ENCODE measurements at places on chromosomes 12 and 14.

DNA sequence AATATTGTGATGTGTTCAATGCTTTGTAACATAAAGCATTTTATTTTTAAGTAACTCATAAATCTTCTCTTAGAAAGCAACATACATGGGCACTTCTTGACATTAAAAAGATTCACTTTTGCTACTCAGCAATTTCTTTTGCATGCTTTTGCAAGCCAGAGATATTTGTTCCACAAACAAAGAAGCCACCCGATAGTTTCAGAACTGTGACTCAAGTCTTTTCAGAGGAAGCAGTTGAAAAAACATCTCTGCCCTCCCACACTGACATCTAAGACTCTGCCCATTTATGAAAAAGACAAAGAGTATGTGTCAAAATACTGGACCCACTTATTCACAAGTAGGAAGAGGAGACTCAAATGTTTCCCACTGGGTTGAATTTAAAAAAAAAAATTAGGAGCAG is 7.5 kb downstream of the APPL2 start:
- DNase-seq = peak; percentile 65

GRCh38 chr14:68964300-68965093 is 14.6 kb downstream of the ACTN1 start:
- no peak for DNase-seq

DNA sequence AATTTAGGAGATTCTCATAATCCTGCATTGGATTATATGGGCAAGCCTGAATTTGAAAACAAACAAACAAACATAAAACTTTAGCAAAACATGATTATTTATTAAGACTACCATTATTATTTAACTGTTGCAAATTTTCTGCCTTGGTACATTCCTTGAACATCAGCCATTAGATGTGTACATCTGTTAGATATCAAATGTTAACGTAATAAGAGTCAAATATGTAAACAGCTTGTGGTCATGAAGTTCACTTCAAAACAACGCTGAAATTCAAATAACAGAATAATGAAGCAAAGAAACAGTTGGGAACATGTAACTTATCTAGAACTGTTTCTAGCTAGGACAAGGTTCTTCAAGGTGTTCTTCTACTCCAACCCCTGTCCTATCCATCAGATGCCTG is 14.3 kb upstream of the TMX1 start:
- DNase-seq = no peak

DNA sequence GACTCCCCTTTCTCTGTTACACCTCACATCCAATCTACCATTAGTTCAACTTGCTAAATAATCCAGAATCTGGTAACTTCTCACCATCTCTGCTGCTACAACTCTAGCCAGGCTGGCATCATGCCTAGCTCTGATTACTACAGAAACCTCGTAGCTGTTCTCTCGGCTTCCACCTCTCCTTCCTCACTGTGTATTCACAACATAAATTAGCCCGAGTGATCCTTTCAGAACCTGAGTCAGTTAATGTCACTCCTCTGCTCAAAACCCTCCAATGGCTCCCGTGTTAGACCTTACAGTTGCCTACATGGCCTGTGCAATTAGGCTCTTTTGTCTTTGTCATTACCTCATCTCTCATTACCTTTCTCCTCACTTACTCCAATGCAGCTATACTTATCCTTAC is 139.4 kb downstream of the PDE3A start:
- no peak for DNase-seq

GRCh38 chr12:124170760-124171159 is 124.1 kb upstream of the RFLNA start:
- DNase-seq = peak; percentile 74

DNA sequence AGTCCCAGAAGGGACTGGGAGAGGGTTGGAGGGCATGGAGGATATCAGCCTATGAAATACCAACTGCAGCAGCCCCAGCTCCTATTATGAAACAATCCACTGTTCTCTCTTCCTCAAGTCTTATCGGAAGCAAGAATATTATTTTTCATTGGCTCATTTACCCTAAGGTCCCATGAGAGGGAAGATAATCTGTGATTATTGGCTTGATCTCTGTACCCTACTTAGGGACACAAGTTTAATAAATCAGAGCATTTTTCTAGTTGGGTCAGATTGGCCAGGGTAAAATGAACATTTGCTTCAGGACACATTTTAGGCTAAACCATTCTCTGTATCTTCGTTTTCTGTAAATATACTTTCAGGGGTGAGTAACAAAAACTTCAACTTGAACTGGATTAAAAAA is 43.1 kb upstream of the GNG2 start:
- no peak for DNase-seq

GRCh38 chr12:62910549-62911169 is 24.3 kb downstream of the PPM1H start:
- DNase-seq = no peak

GRCh38 chr12:89634508-89634907 is 74.1 kb downstream of the ATP2B1 start:
- no peak for DNase-seq

DNA sequence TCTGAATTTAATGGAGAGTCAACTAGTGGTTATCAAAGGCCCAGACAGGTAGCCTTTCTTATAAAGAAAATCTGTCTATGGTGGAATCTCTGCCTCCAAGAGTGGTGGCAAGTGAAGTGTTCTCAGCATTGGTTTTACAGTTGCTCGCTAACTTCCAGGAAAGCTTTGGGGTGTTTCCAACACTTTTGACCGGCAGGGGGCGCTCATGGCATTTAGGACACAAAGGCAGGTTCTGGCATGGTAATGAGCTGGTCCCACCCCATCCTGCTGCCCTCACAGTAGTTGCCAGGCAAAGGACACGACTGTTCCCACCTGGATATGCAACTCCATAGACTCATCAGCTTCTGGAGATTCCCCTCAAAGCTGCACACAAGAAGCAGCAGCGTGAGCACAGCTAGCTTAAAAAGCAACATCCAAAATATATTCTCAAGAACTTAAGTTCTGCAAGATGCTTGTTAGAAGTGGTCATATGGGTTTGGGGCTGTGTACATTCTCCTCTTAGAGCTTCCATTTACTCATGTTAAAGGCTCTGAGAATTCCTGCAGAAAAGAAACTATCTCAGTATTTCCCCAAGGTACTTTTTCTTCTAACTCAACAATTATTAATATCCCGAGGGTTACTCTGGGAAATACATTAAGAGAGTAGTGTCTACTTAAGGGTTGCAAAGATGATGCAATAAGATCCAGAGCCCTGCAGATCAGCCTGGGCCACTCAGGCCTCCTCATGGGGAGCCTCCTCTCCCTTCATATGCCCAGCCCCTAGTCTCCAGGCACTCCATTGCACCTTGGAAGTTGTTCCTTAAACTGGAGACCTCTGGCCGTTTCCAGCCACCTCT is 14.8 kb downstream of the PROX2 start:
- peak; percentile 88 for DNase-seq

DNA sequence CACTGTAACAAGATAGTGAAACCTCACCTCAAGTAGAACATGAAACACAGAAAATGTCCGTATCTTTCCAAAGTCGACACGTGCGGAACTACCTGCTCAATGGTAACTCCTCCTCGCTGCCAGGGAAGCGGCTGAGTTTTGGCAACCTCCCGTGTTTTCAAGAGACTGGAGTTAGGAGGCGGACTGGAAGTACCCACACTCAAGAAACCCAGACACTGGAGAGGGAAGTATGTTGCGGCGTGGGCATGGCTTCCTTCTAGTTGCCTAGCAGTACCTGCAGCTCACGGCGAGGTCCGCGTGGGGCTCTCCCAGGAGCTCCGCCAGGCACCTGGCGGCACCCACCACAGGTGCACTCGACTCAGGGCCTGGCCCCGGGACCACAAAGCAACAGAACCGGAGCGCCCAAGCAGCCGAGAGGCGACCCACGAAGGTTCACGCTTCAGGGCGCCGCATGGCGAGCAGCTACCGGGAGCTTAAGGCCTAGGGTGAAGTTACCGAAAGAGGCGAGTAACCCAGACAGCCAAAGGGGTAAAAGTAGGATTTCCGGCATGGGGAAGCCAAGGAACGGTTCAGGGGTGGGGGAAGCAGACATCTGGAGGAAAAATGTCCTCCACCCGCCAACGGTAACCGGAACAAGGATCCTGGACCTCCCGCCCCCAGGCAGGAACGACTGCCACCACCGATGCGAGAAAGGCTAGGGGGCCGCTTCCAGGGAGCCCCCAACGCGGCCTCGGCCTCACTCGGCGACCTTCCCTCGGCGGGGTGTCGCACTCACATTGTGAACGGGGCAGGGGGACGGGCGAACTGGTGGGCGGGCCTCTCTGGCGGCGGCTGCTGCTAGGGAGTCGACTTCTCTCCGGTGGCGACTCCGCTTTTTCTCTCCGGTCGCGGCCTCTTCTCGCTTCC is 608 bp downstream of the PTGES3 start:
- DNase-seq = peak; percentile 24

GRCh38 chr12:70948976-70949336 is 28.4 kb upstream of the PTPRR start:
- DNase-seq = peak; percentile 47

GRCh38 chr14:75821831-75822521 is 159.8 kb downstream of the TGFB3 start:
- DNase-seq = no peak

GRCh38 chr14:58568322-58568721 is 69.4 kb upstream of the DACT1 start:
- DNase-seq = no peak

DNA sequence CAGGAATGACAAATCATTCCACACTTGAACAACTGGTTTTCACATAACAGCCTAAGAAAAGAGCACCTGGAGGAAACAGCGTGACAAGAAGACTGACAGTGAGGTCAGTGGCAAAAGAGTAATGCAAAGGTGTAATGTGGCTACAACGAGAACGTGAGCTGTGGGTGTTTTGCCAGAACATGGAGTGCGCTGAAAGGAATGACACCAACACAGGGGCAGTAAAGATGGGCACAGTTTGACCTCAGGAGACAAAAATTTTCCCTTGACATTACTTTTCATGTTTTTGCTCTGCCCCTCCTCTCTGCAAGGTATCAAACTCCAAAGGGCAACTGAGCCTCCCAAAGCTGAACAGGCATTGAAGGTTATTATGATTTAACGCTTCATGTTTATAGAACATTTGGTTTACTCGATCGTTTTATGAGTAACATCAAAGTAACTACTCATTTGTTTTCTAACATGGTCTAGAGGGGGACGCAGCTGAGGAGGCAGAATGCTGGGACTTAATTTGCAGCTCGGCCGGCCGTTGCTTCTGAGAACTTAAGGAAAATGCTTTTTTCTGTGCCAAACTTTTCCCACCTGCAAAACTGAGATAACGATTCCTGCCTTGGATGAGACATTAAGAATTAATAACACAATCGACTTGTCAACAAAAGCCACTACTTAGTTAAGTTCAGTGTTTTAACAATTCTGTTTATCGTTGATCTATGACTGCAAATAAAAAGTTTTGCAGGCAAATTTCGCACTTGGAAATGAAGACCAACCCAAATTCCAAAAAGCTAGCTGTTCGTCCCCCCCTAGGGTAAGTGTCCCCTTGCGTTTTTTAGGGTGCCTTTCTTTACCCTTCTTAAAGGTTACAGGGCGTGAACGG is 954 bp downstream of the HAUS4 start:
- DNase-seq = no peak

DNA sequence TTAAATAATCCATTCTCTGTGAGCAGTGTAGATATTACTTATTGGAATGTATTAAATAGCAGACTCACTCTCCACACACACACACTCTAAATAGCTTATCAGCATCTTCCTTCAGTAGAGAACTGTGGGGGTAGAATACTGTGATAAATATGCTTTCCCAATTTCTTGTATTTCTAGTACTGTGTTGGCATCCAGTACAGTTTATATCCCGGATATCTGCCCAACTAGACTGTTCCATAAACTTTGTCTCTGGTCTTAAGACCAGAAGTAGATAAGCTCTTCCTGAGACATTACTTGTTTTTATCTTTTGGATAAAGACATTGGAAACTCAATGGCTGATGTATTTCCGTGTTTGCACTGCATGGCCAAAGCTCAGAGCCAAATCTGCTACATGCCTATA is 136.2 kb upstream of the PDZRN4 start:
- no peak for DNase-seq

Data from fibroblast of upper back skin (primary cell).